ENCODE measurements at places on chromosomes 4 and X.

DNA sequence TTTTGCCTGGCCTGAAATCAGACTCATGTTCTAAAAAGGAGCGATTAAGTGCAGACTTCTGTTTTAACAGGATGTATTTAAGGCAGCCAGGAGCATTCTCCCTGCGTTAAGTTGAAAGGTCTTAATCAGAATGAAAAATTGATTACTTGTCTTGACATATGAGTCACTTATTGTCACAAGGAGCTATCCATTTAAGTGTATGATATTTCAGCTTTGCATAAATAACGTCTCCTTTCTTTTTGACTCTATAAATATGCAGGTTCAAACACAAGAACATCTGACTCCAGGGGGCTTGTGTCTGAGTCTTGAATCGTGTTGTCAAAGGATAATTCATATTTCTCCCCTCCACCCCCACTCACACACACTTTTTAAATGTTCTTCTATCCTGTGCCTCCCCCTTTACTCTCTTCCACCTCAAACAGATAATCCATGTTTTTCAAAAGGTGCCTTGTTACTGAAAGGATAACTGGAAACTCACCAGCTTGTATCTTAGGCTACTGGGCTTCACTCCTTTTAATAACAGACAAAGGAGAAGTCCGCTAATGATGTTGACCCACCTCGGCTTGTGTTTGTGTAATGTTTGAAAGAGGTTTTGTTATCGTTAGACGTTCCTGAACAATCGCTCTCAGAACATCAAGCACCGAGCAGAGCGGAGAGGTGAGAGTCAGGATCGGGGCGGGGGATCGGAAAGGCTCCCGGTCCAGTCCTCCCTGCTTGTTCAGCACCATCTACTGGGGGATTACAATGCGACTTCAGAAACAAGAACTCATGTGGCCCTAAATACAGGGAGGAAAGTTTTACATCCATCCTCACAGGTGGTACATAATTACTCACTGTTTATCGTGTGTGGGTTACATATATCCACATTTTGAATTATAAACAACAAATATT is 107.5 kb upstream of the RPL34 start:
- peak; percentile 7 for DNase-seq

DNA sequence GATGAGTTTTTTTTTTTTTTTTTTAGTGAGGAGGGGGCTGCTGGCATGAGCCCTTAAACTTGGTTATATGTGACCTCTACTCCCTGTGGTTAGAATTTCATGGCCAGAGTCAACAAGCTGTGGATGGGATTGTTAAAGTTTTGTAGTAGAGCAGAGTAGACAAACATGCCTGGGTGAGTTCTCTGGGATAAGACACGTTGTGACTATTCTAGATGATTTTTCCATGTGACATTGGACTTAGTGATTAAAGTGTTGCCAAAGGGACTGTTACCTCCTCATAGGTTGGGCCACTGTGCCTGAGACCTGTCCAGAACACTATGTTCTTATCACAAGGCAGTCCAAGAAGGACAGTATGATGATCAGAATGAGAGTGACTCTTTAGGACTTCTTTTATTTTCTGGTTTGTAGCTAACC is 28.8 kb upstream of the ALB start:
- DNase-seq = no peak

DNA sequence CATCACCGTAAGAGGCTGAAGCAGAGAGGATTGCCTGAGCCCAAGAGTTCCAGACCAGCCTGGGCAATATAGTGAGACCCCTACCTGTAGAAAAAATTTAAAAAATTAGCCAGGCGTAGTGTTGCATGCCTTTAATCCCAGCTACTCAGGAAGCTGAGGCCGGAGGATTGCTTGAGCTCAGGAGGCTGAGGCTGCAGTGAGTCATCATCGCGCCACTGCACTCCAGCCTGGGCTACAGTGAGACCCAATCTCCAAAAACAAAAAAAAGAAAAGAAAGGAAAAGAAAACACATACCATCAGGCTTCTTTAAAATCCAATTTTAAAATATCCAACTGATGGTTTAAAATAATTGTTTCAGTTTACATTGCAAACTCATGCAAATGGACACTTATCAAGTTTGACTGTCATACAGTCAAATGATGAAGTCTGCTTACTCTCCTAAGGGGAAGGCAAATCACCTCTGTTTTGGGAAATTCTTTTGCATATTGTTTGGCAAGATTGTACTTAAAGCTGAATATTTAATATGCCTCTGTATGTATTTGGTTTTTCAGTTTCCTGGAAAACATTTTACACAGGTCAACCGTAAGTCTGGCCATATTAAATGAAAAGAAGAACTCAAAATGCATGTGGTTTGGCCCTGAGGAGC is 23.7 kb upstream of the TENM3 start:
- no peak for DNase-seq

- DNase-seq = no peak
Measured at GRCh38 chrX:113202601-113203000, 362.0 kb upstream of the AMOT start.

DNA sequence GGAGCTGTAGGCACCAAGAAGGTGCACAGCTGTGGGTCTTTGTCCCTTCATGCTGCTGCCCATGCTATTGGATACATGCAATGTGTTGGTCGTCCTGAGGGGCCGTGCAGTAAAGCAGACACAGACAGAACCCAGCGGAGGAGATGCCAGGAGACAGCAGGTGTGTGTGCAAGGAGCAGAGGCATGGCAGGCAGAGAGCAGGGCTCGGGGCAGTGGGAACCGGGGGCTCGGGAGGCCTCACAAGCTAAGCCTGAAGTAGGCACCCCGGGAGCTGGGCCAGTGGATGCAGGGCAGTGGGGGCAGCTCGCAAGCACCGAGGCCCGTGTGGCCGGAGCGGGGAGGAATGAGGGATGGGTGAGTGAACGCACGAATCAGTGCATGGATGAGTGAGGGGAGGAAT is 13.2 kb downstream of the HTRA3 start:
- DNase-seq = no peak

DNA sequence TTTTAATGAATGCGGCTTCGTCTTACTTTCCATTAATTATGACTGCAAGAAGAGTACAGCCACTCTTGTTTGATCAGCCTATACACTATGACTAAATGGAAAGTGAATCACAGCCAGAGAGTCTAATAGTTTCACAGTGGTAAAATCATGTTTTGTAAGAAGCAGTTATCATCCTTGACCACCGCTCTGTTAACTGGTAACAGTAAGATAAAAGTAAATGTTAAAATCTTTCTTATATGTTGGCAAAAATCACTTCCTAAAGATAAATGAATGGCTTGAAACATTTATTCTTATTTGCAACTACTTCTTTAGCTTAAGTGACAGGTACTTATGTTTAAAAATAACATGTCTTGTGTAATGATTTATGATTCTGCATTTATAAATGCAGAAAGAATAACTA is 13.2 kb downstream of the GALNT7 start:
- no peak for DNase-seq

- DNase-seq = no peak
Measured at GRCh38 chrX:153782313-153782712, 1.5 kb downstream of the SRPK3 start.

DNA sequence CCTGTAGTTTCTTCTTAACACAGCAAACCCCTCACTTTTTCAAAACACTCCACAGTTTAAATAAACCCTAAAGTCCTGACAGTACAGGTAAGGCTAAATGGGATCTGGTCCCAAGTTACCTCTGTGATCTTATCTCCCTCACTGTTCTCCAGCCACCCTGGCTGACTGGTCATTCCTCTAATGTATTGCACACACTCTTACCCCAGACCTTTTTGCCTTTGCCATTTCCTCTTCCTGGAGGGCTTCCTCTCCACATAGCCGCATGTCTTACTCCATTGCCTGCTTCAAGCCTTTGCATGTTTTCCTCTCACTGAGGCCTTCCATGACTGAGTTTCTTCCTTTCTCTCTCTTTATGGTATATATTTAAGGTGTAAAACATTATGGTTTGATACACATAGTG is 19.5 kb upstream of the ANXA3 start:
- DNase-seq = no peak

- no peak for DNase-seq
Measured at GRCh38 chrX:19172741-19173140, 50.5 kb upstream of the ADGRG2 start.

DNA sequence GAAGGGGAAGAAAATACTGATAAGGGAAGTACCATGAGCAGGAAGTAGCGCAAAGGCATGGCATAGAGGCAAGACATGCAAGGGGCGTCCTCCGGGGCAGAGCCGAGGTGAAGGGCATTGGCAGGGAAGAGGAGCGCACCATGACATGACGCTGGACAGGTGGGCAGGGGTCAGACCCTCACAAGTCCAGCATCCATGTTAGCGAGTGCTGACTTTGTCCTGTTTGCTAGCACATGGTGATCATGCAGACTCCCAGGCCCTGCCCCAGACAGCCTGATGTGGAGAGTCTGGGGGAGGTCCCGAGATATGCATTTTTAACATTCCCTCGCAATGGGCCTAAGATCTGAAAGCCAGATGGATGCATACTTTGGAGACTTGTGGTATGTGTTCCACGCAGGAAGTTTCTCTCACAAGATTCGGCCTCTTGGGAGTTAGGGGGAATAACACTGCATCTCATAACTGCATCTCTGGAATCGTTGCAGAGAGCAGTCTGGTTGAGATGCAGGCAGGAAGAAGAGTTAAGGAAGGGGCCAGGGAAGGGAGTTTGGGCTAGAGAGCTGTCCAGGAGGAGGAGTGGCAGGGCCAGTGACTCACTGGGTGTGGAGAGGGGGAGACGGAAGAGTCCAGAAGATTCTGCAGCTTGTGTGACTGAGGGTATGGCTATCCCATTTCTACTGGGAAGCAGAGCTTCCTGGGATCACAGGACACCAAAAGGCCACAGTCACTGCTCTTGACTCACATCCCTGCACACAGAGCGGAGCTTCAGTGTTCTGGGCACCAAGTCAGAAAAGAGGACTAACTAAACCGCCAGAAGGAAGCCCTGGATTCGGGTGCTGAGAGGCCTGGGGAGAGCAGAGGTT is 59.7 kb downstream of the FAM184B start:
- DNase-seq = no peak

- no peak for DNase-seq
Measured at GRCh38 chr4:185244763-185245162, 35.4 kb downstream of the SNX25 start.

DNA sequence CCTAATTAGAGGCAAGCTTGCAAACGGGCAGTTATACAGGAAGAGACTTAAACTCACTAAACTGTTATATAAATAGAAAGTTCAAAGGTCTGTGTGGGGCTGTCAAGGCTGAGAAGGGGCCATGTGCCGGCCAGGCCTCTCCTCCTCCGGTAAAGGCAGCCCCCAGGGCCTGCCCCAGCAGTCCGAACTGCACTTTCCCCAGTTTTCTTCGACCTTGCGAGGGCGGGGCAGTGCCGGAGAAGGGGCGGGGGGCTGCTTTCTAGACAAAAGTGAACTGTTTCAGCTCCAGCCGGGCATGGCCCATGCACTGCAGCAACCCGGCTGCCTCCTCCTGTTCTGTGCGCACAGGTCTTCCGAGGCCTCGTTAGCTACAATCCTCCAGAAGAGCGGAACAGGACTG is 4.1 kb downstream of the AFF2 start:
- DNase-seq = no peak

GRCh38 chr4:76811604-76812412 is 86.1 kb downstream of the SOWAHB start:
- no peak for DNase-seq

DNA sequence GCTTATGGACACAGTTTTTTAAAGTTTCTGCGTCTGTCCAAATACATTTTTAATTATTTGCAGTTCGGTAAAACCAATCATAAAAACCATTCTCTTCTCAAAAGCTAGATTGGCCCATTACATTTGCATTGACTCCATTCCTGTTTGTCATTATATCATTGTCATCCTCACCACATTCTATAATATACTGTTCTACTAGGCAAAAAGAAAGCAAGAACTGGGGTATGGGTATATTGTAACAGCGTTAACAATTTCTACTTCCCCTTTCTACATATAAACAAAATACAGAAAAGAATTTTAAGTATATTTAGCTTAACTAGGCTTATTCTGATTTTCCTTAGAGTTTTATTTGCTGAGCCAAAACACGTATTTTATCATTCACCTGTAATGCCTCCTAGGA is 91.8 kb downstream of the RAP1GDS1 start:
- DNase-seq = no peak

- DNase-seq = no peak
Measured at GRCh38 chr4:19224820-19225219, 1026.9 kb upstream of the SLIT2 start.

- DNase-seq = no peak
Measured at GRCh38 chrX:139738581-139738980, 30.6 kb upstream of the MCF2 start.

GRCh38 chr4:1873776-1874175 is 2.6 kb downstream of the NSD2 start:
- no peak for DNase-seq

- DNase-seq = no peak
Measured at GRCh38 chrX:134676436-134676835, 18.2 kb upstream of the PLAC1 start.

DNA sequence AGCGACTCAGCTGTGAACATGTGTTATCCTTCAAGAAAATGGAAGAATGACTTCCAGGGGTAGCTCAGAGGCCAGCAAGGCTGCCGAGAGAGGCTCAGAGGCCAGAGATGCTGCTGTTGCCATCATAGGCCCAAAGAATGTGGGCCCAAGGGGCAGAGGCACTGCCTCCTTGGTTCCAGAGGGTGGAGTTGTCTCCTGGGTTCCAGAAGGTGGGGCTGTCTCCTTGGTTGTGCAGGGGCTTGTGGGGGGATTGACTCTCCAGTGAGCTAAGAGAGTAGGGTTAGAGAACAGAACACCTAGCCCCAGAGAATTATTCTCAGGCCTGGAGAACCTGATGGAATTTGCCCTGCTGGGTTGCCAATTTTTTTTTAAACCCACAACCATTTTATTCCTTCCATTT is 62.6 kb downstream of the DGKK start:
- DNase-seq = no peak

DNA sequence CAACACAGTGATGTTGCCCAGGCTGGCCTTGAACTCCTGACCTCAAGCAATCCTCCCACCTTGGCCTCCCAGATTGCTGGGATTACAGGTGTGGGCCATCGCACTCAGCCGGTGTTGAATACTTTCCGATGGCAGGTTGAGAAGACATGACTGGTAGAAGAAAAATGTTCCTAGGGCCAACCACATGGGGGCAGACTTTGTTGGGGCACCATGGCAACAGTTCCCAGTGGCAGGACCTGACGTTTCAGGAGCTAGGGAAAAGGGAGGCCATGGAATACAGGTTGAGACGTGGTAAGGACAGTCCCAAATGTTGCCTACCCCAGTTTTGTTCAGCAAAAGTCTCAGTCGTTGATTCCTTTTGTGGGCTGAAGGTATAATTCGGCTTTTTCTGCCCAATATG is 134.6 kb downstream of the ASMT start:
- DNase-seq = no peak
